OCI-LY7 (cell line): ENCODE measurements at places on chromosomes 4 and X.
A peak's percentile ranks its signal among the peaks of the same experiment; 100 is the strongest.

- no peak for DNase-seq
Measured at GRCh38 chr4:26613237-26613636, 29.4 kb downstream of the TBC1D19 start.

DNA sequence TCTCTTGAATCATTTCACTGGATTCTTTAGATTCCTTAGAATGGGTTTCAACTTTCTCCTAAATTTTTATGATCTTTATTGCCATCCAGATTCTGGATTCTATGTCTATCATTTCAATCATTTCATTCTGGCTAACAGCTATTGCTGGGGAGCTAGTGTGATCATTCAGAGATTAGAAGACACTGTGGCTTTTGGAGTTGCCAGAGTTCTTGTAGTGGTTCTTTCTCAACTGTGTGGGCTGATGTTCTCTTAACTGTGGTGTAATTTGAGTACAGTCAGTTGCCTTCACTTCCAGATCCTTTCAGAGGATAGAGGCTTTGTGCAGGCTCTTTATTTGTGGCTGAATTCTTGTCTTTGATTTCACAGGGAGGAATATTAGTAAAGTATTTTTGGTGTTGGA, 12.1 kb upstream of the CSN2 start:
- DNase-seq = no peak

- DNase-seq = no peak
Measured at GRCh38 chrX:135977611-135978010, 3.8 kb upstream of the MMGT1 start.

GRCh38 chr4:55933611-55934010, 15.1 kb upstream of the CEP135 start:
- DNase-seq = no peak

- DNase-seq = no peak
Measured at GRCh38 chrX:40207626-40208025, 109.9 kb upstream of the BCOR start.

DNA sequence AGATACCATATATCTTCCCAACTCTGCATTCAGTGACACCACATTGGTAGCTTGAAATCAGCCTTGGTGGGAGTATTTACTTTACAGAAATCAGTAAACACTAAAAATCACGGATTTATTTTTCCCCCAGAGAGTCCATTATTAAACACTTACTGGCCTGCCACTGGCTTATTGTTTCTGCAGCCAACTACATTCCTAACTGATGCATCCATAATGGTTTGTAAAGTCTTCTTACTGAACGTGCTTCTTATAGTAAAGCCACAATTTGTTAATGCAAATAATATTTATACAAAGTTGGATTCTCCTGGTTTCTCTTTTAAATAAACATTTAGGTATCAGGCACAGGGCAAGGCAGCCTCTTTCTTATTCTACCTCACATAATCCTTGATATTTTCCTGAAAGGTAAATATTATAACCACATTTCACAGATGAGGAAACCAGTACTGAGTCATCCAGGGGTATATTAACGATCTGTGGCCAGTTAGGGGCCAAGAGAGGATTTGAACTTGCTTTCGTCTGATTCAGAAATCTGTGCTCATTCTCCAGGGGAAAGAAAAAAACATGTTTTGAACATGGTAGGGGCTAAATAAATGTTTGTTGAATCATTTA, 136.5 kb downstream of the RAB28 start:
- no peak for DNase-seq

DNA sequence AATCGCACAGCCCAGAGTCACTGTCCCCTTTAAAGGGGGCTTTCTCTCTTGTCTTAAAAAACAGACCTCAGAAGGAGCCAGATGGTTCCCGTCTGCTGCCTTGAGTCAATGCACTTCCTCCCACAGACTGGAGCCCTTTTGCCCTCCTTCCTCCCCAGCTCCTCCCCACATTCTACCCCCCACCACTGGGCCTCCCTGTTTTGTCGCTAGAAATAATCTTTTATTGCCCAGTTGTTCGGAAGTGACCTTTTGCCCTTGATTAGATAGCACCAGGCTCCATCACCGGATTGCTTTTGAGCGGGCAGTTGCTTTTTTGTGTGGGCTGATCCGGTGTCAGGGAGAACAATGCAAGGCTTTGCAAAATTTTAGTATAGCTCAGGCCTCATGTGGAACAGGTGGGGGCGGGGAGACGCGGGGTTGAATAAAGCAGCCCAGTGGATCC, 47.7 kb downstream of the SPRY1 start:
- DNase-seq = peak; percentile 91

GRCh38 chr4:137032222-137032621, 500.1 kb downstream of the PCDH18 start:
- DNase-seq = peak; percentile 17

DNA sequence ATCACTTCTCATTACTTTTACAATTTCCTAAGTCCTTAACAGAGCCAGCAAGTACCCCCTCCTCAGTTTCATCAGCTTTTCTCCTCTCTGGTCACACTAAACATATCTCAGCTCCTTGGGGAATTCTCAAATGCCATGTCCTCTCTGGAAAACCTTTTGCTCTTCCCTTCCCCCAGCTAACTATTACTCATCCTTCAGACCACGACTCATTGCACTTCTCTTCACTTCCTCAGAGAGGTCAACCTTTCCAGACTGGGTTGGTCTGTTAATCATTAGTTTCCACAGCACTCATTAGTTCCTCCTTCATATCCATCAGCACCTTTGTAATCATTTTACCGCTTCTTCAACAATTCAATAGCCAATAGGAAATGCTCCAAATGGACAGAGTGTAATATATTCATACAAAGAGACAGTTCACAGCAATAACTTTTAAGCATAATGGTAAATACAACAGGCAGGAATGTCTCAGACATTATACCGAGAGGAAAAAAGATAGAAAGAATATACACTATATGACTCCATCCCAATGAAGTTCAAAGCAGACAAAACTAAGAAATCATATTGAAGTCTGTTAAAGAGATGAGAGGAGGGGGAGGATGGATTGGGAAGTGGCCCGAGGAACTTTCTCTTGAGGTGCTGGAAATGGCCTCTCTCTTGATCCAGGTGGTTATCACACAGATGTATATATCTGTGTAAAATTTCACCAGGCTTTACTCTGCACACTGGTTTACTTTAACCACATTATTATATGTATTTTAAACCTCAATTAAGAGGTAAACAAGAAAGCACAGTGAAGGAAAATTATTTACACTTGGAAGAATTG, 39.6 kb downstream of the DDX60L start:
- DNase-seq = no peak

- DNase-seq = no peak
Measured at GRCh38 chr4:32142075-32142474, 1421.9 kb downstream of the PCDH7 start.

- DNase-seq = no peak
Measured at GRCh38 chrX:46547857-46548256, 2.6 kb upstream of the ZNF674 start.

DNA sequence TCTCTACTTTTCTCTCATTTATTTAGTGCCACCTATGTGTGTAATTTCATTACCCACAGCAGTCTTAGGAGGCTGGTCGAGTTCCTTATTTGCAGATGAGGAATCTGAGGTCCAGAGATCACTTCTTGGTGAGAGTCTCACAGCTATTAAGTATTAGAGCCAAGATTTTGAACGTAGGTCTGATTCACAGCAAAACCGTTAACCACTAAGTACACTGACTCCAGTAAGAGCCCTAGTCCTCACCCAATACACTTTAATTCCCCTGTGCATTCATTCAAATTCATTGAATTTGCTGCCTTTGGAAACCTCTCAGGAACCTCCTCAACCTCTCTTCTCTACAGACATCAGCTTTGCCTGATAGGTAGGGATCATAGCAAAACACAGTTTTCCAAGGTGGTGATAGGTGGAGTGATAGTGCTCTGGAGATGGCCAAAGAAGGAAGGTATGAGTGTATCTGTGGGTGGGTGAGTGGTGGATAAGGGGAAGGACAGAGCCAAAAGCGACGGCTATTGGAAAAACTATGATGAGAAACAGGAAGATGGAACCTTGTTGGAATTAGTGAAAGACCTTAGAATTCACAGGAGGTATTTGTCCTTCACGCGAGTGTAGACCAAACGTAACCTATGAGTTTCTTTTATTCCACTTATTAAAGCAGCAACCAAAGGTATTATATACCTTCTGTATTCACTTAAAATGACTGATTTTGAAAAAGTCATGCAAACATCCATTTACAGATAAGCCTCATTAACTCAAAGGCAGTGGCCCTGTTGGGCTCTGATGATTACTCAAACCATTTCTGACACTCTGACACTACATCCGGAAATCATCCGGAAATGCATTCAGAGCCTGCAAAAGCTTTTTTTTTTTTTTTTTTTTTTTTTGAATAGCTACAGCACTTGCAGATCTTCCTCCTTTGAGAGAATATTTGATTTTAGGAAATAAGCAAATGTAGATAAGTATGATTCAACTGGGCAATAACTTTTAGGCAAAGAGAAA, 6.3 kb downstream of the FMR1 start:
- no peak for DNase-seq

GRCh38 chr4:15562114-15562513, 92.4 kb downstream of the CC2D2A start:
- no peak for DNase-seq

DNA sequence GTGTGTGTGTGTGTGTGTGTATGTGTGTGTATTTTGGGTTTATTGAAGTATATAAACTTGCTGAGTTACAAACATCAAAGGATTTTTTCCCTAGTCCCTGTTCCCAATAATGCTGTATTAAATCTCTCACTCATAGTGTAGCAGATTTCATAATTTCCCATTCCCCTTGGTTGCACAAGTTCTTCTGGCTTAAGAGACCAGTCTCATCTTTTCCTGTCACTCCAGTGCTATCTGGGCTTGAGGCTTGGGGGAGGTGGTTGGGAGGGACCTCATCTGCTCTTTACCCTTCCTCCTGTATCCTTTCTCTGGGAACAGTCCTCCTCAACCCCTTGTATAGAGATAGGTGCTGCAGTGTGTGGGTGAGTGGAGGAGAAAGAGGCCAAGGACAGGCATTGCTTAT, 285.4 kb upstream of the BOD1L1 start:
- DNase-seq = no peak

DNA sequence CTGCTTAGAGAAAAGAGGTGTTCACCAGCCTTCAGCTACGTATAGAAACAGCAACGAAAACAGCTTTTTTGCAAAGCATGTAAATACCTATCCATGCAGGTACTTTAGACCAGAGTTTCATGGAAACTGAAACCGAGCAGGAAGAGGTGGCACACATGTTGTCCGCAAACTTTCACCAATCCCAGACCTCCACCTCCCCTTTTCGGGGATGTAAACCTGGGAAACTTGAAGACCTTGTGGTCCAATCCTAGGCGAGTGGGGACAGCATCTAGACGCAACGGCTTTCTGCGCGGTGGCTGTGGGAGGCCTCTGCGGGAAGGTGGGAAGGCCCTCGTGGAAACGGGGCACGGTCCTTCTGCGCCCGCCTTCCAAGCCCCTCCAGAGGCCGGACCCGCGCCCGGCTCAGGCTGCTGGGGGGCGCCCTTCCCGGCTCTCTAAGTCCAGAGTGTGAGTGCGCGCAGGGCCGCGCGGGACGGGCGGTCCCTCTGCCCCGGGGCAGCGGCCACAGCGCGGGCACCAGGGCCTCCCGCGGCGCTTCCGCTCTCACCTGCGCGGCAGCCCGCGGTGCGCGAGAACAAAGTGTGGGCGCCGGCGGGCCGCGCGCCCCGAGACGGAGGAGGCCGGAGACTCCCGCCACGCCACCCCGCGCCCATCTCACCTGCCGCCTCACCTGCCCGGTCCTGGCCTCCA, 830 bp upstream of the SHROOM2 start:
- DNase-seq = no peak

DNA sequence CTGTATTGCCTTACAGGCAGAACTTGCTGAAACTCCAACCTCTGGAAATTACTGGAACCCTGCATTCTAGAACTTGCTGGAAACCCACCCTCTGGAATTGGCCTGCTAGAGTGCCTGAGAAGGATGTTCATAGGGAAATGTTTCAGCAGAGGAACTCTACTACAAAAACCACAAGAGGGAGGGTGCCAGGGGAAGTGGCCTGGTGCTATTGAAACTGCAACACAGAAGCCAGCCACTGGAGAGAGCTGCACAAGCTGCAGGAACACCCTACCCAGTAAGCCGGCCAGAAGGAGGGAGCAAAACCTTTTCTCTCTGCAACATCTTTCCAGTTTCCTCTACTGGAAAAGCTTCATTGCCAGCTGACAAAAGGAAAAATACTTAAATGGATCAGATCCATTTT, 2.5 kb upstream of the BRWD3 start:
- DNase-seq = peak; percentile 55

DNA sequence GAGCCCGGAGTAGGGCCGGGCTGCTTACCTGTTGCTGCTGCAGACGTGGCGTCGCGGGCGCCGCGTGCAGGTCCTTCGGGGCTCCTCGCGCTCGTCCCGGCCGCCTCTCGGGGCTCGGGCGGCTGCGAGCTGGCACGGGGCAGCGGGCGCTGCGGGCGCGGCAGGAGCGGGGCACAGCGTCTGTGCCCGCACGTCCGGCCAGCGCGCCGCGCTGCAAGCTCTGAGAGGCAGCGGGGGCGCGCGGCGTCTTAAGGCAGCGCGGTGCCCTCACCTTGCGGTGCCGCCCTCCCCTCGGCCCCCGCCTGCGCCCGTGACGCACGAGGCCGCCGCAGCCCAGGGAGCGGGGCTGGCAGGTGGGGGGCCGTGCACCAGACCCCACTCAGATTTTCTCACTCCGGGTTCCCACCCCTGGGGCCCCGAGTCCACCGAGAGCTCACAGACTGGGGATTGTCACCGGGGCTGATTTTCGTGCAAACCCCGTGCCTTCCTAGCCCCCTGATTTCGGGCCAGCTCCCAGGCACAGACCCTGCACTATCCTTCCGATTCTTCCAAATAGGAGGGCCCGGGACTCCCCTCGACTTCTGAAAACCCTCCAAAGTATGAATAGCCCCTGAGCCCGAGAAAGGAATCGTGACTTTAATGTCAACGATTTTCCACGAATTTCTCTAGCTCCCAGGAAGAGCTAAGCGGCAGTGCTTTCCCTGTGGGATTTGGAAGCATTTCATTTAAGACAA, at the start of gene GPR101:
Gene GPR101 (minus strand): TSS at position 222 of the 734 bp plus-strand sequence. CDS start 2,321 bp downstream, outside the sequence.
- no peak for DNase-seq

GRCh38 chrX:133838761-133839676, 146.4 kb downstream of the GPC3 start:
- peak; percentile 12 for DNase-seq

GRCh38 chrX:108397627-108398391, 40.4 kb downstream of the COL4A6 start:
- no peak for DNase-seq

- no peak for DNase-seq
Measured at GRCh38 chr4:183291070-183291469, 29.0 kb downstream of the CLDN22 start.

- no peak for DNase-seq
Measured at GRCh38 chr4:185540487-185541120, 5.3 kb upstream of the PDLIM3 start.

DNA sequence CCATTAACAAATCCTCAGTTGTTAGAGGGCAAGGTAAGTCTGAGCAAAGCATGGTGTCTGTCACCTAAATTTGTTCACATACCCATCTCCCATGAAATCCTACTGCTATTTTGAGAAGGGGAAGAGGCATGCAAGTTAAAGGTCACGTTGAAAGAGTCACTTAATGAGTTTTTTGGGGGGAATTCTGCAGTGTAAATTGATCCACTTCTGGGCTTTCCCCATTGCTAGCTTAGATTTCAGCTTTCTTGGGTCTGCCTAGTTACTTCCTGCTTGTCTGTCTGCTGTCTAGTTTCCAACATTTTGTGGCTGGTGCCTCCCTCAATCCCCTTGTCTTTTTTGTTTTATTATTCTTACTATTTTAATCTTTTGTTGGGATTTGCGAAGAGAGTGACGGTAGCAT, 32.0 kb downstream of the CEP135 start:
- no peak for DNase-seq

- no peak for DNase-seq
Measured at GRCh38 chr4:35939751-35940150, 304.6 kb downstream of the ARAP2 start.
